ENCODE measurements at places on chromosomes 4 and X.

DNA sequence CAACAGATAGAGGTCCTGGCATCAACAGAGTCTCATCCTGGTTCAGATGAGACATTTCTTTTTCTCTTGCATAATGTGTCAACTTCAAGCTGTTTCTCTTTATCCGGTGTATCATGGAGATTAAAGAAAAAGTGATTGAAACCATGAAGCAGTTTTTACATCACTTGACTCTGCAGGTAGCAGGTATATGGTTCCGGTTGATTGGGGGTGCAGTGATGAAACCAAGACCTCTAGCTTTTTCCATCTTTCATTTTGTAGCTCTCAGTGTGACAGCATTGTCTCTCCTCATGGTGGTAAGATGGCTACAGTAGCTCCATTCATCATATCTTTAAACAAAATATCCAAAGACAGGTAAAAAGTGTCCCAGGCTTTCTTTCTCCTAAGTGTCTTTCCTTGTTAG lies 2.4 kb upstream of the HOPX start:
- DNase-seq: no peak

DNA sequence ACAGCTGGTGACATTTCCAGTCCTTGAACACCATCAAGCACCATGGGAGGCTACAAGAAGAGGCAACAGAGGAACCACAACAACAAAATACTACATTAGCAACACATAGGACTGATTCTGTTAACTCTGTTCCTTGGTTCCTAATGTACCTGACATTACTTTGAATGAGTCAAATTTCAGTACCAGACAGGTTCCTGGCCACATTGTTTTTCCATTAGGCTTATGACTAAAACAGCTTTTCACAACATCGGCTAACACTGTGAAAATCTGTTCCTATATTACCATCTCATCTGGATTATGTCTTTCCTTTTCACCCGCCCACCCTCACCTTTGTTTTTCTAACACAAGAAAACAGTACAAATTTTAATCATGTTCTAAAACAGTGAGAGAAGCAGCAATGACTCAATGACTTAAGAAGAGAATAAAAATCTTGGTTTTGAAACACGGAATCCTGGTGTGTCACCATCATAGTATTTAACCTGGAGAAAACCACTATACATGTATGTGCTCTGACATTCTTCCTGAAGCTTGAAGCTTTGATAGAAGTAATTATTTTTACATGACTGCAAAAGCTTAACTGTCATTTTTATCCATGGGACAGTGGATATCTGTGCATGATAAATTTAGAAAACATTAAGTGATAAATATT lies 143.9 kb downstream of the SCFD2 start:
- no peak for DNase-seq

DNA sequence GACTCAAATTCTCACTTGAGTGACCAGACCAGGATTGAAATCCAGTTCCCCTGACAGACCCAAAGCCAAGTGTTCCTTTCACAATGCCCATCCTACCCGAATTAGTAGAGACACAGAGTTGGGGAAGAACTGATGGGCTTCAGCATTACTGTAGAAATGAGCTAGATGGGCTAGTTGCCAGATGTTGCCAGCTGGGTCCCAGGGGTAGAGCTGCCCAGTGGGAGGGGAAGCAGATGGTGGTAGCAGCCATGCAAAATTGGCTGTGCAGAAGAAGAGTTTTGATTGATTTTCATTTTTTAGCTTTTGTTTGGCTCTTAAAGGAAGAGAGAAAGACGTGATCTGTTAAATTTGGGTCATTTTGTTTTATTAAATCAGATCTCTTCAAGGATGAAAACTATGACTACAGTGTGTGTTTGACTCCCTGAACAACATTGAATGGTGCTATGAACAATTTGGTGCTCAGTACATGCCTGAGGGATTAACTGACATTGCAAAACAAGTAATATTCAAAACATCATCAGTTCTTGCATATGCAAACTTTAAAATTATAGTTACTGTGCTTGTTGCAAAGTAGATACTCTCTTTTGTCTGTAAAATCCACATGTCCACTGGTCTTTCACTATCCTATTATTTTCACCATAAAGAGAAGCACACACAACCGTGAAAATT lies 86.0 kb downstream of the PARM1 start:
- no peak for DNase-seq

DNA sequence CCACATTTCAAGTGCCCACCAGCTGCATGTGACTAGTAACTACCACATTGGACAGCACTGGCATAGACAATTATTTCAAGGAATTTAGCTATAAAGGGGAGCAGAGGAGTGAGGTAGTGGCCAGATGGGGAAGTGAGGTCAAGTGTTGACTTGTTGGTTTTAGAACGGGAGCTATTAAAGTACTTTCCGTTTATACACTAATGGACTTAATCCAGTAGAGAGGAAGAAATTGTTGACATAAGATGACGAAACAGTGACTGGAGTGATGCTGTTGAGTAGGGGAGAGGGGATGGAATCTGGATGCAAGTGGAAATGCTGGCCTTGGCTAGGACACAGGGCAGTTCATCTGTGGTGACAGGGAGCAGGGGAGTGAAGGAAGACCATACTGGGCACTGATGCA lies 154.4 kb downstream of the AMMECR1 start:
- no peak for DNase-seq

DNA sequence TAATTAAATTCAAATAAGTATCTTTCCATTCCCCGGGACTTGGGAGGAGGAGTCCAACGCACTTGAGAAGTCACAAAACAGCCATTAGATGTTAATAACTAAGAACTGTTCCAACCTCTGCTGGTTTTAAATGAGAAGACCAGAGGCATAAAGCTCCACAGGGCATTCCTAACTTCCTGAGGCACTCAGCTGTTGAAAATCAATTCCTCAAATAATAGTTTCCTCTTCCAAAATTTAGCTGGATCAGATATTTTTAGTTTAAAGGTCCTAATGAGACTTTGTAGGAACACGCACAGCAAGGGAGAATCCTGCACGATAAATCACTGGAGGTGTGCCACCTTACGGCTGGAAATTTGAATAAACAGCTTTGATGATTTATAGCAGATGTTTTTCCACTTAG lies 504.3 kb upstream of the ZFP42 start:
- no peak for DNase-seq

DNA sequence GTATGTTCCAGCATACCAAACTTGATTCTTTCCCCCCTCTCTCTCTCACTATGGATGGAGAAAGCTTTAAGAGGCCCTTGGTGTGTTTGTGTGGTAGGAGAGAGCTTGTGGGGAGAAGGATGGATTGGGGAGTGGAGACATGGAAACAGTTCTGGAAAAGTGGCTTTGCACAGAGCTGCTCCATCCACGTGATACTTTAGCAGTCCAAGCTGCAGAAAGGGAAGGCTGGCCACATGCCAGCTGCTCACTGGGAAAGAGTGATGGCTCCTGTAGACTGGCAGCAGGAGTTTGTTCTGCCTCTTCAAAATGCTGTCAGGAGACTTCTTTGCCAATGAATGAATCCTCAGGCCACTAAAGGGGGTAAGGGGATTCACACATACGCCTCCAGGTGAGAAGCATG lies 21.7 kb upstream of the SEC24B start:
- no peak for DNase-seq

GRCh38 chr4:170662250-170662649 lies 572.5 kb upstream of the AADAT start:
- no peak for DNase-seq

GRCh38 chrX:31353095-31353494 lies 281.3 kb upstream of the FTHL17 start:
- DNase-seq: peak; percentile 11

DNA sequence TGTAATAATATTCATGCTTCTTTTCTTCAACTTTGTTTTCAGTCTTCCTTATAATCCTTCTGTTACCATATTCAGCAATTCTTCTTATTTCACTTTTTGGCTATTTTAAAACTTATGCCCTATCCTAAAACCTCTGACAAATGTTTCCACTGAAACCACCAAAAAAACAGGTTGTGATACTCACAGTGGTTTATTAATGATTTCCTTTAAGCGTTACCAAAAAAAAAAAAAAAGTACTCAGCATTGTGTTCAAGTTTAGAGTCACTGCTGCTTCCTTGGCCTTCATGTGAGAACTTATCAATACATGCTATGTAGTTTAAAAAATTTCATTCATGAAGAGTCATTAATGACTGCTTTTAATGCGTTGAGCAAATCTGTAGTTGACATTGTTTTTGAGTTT lies 35.4 kb upstream of the UGT2A3 start:
- no peak for DNase-seq

- no peak for DNase-seq
Measured at GRCh38 chrX:1386338-1387127, 5.4 kb downstream of the SLC25A6 start.

GRCh38 chr4:53060278-53060677 lies 198.2 kb downstream of the RASL11B start:
- no peak for DNase-seq

Measured in urothelium cell line (cell line).